EH (cell line): ENCODE measurements at places on chromosomes 6 and 20.

GRCh38 chr6:106334646-106335448 is 9.3 kb upstream of the ATG5 start:
- peak; percentile 55 for DNase-seq

DNA sequence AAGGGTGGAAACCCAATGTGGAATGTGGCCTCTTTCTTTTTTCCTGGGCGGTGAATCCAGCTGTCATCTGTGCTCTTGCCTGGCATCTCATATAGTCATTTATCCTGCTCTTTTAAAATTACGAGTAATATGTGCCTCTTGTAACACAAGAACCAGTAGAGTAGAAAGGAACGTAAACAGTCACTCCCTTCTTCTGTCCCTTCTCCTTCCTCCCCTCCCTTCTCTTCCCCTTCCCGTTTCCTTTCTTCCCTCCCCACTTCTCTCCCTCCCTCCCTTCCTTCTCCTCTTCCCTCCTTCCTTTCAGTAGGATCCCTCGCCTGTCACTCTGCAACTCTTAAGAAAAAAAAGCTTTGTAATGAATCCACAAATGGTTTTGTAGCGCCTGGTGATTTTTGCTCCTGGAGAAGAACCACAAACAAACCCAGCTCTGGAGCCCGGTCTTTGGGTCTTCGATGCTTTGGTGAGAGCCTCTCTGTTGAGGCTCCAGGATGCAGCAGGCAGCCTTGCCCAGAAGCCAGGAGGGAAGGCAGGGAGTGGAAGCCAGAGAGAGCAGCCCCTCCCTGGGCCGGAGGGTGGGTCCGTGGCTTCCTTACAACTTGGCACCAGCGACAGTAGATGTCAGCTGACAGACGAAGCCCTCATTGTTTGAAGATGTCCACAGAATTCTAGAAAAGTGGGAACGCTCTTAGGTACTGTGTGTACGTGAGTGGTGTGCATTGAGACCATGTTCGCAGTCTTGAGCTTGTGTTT is 15.0 kb downstream of the DUSP22 start:
- no peak for DNase-seq

- DNase-seq = no peak
Measured at GRCh38 chr20:35363190-35363589, 48.6 kb downstream of the UQCC1 start.

DNA sequence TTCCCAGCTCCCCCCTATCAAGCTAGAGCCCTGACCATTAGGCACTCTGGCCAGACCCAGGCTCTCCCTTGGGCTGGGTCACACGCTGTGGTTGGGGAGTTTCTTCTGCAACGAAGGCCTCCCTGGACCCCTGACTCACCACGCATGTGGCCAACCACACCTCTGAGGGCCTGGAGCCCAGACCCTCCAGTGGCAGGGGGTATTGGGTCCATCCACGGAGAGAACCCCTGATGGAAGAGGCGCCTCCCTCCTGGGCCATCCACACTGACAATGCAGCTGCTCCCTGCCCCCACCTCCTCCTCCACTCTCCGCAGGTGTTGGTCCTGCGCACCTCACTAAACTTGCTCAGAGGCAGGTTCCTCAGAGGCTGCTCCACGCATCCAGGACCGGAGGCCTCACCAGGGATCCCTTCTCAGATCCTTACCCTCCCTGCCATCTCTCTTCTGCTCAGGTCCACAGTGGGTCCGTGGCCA is 125.4 kb downstream of the RNASET2 start:
- no peak for DNase-seq

GRCh38 chr6:139442188-139442671 is 67.8 kb upstream of the CITED2 start:
- no peak for DNase-seq

DNA sequence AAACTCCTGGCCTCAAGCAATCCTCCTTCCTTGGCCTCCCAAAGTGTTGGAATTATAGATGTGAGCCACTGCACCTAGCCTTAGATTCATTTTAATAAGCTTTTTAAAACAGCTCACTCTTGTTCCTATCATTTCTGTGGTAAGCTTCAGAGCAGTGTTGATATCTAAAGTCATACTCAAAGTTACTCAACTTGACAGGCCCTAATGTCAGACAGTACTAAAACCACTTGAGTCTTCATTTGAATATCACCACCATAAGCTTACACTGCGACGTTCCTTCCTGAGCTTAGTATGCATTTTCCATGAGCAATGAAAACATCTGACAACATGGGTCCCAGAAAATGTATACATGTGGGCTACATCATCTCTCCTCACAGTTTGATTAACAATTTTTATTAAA is 6.0 kb downstream of the FUCA2 start:
- no peak for DNase-seq
